ENCODE measurements at places on chromosomes 13 and 19. TPM values are rescaled to one million over a fixed set of nuclear protein-coding genes. Genes with fewer than 3 reads are reported as not detected.

MEIS3 gene
- polyA plus RNA-seq, result 43.5 TPM

SGCG gene
- 6.8 TPM for polyA plus RNA-seq

ZSCAN4 gene
- not detected for polyA plus RNA-seq

UBAC2 gene
- 98.1 TPM for polyA plus RNA-seq

ZNF626 gene
- polyA plus RNA-seq, result 26.3 TPM

URAD gene
- not detected for polyA plus RNA-seq

- no peak for DNase-seq
These were observed 286.3 kb downstream of the POU4F1 start for GRCh38 chr13:78317030-78317429.

- DNase-seq, result no peak
These were observed 11.5 kb downstream of the CEACAM19 start for GRCh38 chr19:44682807-44683206.

DNA sequence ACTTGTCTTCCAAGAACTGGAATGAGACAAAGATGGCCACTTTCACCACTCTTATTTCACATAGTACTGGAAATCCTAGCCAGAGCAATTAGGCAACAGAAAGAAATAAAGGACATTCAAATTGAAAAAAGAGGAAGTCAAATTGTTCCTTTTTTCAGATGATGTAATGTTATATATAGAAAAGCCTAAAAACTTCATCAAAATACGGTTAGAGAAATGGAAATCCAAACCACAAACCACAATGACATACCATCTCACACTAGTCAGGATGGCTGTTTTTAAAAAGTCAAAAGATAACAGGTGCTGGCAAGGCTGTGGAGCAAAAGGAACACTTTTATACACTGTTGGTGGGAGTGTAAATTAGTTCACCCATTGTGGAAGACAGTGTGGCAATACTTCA, 113.3 kb upstream of the SPRY2 start:
- no peak for DNase-seq

GRCh38 chr19:11111771-11112144, 22.5 kb downstream of the LDLR start:
- DNase-seq, result no peak

DNA sequence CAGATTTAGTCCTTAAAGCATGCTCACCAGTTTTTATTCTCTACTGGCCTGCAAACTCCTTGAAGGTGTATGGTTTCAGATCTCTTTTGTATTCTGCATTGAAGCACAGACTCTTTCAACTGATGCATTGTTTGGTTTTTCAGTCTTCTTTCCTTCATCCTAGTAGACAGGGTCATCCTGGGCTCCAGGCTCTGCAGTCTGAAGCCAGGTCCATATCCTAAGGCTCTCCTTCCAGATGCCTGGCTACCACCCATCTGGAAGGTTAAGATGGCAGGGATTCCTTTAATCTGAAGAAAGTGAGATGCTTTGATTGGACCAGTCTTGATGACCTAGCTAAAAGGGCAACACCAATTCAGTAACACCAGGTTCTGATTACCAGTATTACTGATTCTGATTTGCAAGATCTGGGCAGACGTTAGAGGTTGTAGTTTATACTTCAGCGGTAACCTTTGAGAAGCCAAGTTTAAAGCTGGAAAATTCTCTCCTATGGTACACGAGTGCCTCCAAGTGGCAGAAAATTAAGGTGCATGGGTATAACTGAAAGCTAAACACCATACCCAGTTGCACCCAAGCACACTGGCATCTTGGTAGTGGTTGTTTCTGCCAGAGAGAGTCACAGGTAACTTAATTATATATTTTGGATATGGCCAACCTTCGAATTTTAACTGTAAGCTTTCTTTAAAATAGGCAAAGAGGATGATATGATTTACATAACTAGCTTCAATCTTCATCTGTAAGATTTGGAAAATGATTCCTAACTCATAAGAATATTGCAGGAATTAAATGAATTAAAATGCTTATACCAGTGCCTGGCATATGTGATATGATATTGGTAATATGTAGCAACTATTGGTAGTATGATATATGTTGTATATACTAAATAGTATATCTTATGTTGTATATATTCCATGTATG, 1651.9 kb upstream of the MIR17HG start:
- peak; percentile 35 for DNase-seq

- DNase-seq, result no peak
These were observed 60.9 kb downstream of the FRY start for GRCh38 chr13:32092496-32092895.

DNA sequence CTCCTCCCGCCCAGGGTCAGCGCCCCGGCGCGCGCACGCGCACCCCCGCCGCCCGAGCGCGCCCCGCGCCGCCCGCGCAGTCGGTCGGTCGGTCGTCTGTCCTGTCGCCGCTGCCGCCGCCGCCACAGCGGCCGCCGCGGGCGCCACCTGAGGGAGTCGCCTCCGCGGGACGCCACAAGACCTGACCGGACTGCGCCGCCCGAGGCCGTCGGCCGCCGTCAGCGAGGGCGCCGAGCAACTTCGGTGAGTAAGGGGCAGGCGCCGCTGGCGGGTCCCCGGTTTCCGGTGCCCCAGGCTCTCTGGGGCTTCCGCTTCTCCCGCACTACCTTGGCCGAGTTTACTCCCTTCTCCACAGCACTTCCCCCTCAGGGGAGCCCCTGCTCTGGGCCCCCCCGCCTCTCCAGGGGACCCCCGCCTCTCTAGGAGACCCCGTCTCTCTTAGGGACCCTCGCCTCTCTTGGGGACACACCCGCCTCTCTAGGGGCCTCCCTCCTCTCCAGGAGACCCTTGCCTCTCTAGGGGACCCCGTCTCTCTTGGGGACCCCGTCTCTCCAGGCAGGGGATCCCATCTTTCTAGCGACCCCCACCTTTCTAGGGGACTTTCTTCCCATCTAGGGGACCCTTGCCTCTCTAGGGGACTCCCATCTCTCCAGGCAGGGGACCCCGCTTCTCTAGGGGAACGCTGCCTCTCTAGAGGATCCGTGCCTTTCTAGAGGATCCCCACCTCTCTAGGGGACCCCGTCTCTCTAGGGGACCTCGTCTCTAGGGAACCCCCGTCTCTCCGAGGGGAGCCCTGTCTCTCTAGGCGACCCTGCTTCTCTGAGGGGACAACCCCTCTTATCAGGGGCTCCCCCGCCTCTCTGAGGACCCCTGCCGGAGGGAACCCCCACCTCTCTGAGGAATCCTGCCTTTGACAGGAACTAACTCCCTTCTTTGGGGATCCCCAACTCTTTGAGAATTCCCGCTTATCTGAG, 19.3 kb upstream of the GATAD2A start:
- no peak for DNase-seq

DNA sequence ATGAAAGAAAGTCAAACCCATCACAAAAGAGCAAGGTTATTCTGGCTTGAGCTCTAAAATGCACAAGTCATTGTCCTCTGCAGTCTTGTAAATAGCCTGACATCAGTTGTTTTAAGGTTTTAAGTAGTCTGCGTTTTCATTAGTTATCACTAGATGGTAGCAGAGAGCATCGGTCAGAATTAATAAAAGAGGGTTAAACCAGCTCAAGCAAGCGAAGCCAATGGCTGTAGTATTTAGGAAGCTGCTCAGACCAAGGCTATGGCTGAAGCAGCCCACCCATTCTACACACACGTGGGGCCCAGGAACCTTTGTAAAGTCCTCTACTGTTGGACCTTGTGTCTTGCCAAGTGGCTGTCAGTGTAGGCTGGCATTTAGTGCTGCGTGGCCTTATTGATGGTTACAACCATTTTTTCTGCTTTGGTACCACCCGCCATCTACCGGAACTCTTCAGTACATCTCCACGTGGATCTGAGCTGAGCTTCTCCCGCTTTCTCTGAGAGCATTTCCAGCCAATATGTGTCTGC, 13.3 kb upstream of the ZNF57 start:
- peak; percentile 60 for DNase-seq

Measured in left renal pelvis (tissue), 4 donors.